ENCODE measurements at places on chromosomes 1 and 21.

DNA sequence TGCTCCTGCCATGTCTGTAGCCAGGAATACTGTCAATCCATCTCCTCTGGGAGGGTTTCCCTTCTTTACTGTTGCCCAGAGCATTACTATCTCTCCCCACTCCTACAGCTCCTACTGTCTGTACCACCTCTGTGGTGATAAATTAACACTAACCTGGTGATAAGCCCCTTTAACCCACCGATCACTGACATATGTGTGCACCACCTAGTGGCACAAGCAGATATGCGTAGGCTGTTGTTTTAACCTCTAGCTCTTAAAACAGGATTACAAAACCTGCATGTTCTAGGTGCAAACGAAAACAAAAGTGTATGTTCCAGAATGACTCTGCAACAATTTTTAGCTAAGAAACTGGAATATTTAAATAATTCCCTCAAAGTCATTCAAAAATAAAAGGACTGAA is 93.9 kb upstream of the BEND5 start:
- no peak for DNase-seq

GRCh38 chr1:204258213-204259115 is 44.7 kb upstream of the GOLT1A start:
- DNase-seq: peak; percentile 10

- DNase-seq: no peak
These were observed 40.0 kb downstream of the PDC start for GRCh38 chr1:186420923-186421322.

GRCh38 chr1:37480581-37481288 is 6.4 kb downstream of the ZC3H12A start:
- DNase-seq: peak; percentile 6

GRCh38 chr1:172390683-172391551 is 29.6 kb upstream of the C1orf105 start:
- DNase-seq: no peak

DNA sequence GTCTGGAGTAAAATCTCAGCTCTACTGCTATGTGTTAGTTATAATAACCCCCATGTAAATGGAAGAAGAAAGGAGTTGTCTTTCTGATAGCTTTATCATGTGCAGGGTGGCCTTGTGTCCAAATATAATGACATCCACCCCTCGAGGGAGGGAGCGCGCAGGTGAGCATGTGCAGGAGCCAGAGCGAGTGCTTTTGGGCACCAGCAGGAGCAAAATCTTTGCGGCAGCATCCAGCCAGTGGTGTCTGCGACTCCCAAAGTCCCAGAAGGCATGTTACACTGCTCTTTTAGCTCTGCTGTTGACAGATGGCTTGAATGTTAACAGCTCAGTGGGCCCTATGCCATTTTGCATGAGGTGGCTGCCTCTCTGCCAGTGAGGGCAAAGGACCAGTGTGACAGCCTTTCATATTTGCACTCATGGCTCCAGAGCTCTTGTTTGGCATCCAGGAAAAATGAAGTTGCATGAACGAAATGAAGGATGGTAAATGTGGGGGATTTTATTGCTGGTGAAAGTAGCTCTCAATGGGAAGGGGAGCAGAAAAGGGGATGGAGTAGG is 146.7 kb downstream of the HMCN1 start:
- DNase-seq: no peak

DNA sequence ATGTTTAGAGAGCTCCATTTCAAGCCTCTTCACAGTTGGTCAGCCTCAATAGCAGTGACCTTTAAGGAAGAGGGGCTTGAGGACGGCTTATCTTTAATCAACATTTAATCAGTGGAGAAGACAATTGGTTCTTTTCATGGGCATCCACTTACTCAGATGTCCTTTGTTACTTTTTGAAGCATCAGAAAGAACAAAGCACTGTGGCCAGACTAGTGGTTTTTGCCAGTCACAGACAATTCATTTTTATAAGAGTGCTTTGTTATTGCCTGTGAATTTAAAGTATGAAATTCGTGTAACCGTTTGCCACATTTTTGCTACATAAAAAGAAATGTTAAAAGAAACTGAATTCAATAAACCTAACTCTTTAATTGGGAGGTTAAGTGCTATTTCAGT is 222.8 kb downstream of the TPR start:
- no peak for DNase-seq

All from CD4-positive, alpha-beta T cell treated with Interleukin-1 beta for 1 hour (primary cell).